ENCODE measurements at places on chromosomes 16 and 17. TPM values are rescaled to one million over a fixed set of nuclear protein-coding genes. Genes with fewer than 3 reads are reported as not detected.

DNA sequence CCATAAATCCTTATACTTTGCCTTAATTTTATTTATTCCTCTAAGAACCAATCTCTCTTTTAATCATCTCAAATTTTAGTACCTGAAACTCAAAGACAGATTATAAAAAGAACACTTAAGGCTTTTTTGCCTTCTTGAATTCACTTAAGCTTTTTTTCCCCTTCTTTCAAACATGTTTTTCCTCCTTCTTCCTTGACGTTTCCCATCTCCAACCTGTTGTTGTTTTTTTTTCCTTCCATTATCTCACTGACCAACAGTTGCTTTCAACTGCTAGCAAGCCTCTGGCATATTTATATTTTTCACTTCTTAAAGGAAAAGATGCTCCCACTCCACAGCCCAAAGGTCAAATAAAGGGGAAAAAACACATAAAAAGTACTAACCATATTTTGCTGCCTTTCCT, 32.2 kb downstream of the SPOP start:
- DNase-seq = no peak

- DNase-seq = peak; percentile 91
These were observed 255.1 kb downstream of the SNX29 start for GRCh38 chr16:12231666-12232065.

DNA sequence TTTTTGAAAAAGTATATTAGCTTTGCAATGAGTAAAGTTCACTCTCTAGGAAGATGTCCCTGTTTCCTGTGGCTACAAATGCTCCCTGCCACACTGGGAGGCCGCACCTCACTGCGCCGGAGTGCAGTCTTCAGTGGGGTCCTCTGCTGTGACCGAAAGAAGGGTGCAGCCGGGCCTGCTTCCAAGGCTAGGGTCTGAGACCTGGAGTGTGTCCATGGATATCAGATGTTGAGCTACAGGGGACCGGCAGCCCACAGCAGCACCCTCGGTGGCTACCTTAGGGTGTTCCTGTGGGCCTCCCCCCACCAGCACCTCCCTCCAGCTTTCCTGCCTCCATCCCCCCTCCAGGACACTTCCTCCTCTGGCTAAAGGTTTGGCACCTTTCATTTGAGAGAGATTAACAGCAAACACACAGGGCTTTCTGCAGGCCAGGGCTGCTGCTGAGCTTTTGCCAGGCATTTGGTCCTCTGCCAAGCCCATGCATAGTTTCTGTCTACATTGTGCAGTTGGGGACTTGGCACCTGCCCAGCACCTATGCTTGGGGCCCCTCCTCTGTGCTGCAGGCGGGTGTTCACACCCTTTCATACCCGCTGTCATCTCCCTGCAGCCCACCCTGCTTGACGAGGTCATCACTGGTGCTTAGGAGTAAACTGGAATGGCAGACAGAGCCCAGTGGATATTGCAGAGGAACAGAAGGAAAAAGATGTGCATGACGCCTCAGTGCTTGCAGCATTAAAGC, 33.8 kb upstream of the CRISPLD2 start:
- peak; percentile 70 for DNase-seq

- DNase-seq = no peak
These were observed 16.6 kb downstream of the TBC1D16 start for GRCh38 chr17:80018917-80019651.

DNA sequence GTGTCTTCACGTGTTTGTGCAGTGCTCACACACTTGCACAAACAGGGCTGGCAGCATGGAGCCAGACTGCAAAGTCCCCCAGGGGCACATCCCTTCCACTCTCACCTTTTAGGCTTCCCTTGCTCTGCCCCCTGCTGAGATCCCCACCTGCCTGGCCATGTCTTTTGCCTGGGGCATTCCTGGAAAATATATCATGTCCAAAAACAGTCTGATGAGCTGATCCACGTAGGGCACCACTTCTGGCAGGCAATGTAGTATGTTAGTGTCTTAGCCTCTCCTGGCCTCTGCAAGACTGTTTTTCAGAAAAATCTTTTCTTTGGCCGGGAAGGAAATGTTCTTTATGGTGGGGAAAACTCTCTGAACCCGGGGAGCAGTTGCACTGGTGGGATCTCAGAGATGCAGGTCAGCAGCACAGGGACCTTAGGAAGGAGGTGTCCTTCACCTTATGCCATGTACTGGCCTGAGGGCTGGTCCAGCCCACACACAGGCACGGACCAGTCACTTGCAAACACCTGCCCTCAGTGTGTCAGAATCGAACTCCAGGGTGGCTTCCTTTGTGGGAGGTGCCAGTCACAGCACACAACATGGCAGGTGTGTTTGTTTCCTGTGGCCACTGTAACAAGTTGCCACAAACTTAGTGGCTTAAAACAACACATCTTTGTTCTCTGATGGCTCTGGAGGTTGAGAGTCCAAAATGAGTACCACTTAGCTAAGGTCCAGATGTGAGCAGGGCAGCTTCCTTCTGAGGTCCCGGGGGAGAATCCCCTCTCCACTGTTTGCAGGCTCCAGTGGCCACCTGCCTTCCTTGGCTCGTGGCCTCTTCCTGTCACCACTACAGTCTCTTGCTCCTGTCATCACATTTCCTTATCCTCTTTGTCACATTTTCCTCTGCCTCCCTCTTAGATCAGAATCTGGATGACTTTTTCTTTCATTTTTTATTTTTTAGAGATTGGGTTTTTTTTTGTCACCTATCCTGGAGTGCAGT, 46.6 kb downstream of the MPRIP start:
- DNase-seq = no peak

The PTGES3L gene
- 2.2 TPM for total RNA-seq

The ADGRG1 gene
- 0.83 TPM for total RNA-seq

The KRT23 gene
- total RNA-seq = 0.36 TPM

The CORO1A gene
- 7.2 TPM for total RNA-seq

Measured in IMR-90 (cell line).